Right hindlimb (tissue), 1 donor: ENCODE measurements at places on chromosomes 1 and 21.

GRCh38 chr21:37658121-37658816, 258.0 kb downstream of the KCNJ6 start:
- no peak for DNase-seq

GRCh38 chr1:65357291-65357960, 48.1 kb downstream of the DNAJC6 start:
- DNase-seq: no peak

GRCh38 chr1:110506541-110506940, 12.4 kb downstream of the KCNA10 start:
- DNase-seq: no peak

GRCh38 chr1:183908079-183908478, 103.2 kb downstream of the RGL1 start:
- no peak for DNase-seq

DNA sequence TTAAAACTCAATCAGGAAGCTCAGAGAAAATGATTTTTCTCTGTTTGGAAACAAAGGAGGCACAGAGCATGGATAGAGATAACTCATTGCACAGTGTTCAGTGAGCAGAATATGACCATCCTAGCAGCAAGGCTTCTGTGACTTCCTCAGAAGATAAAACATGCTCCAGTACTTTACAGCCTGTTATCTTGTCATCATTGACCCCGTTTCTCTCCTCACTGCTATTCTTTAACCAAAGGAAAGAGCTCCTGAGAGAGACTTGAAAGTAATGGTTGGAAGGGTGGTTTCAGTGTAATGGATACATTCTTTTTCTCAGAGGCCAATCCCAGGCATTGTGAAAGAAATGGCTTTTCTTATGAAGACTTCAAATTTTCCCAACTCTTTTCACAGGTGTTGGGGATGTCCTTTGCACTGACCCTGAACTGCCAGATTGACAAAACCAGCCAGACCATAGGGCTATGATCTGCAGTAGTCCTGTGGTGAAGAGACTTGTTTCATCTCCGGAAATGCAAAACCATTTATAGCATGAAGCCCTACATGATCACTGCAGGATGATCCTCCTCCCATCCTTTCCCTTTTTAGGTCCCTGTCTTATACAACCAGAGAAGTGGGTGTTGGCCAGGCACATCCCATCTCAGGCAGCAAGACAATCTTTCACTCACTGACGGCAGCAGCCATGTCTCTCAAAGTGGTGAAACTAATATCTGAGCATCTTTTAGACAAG, 25.9 kb downstream of the CD53 start:
- DNase-seq: no peak

- no peak for DNase-seq
These were observed 17.2 kb downstream of the DRAXIN start for GRCh38 chr1:11708554-11709350.

DNA sequence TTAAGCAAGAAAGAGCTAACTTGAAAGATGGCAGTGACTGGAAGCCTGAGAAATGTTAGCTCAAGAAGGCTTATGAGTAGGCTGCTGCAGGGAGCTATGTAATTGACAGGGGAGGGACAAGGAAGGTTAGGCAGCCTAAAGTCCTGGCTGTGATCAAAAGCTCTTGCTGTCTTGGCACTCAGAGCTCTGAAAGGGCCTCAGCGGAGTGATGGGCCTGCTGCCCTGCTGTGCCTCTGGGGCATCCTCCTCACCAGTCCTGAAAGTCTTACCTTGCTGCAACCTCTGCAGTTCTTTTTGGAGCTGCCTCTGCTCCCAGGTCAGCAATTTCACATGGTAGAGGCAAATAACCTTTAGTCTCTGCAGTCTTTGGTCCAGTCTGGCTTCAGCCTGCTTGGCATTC, 1.8 kb downstream of the CCDC190 start:
- no peak for DNase-seq

DNA sequence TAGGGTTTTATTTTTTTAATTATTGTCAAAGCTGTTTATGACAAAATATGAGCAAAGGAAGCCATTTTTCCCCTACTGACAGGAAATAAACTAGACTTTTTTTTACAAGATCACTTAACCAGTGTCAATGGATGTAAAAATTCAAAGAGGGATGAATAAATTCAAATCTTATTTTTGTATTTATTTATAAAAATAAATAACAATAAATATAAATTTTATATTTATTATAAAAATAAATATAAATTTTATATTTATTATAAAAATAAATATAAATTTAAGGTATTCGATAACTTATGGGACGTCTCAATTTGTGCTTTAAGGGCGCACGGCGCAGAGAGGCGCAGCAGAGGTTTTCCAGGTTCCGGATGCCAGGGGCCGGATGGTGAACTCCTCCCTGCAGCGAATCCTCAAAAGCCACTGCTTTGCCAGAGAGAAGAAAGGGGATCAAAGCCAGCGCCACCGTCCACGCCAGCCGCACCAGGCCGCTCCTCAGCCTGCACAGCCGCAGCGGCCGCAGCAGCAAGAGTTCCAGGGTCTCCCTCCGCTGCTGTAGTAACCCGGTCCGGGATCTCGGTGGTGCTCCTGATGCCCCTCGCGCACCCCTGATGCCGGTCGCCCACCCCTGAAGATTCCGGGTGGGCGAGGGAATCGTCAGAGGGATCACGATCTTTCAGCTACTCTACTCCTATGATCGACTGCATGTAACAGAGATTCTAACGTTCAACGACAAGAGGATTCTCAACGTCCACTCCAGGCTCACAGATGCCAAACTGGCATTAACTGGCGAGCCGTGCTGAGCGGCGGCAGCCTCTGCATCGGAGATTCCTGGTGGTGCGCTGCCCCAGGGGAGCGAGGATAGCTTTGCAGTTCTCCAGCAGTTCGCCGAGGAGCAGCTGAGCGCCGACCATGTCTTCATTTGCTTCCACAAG, 28.5 kb upstream of the RLF start:
- peak; percentile 37 for DNase-seq

DNA sequence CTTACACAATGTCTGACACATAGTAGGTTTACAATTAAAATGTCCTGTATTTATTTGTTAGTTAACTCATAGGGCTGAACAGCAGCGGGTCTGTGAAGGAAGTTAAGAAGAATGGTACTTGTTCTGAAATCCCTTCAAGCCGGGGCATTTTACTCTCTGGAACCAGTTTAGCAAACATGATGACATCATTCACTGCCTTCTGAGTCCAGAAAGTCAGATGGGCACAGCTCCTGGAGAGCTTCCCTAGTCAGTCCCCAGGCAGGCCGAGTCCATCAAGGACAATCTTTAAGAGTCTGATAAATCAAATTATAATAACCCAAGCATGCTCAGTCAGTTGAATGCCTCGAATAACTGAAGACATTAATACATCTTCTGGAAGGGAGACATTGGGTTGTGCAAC, 125.4 kb upstream of the DAB1 start:
- no peak for DNase-seq

DNA sequence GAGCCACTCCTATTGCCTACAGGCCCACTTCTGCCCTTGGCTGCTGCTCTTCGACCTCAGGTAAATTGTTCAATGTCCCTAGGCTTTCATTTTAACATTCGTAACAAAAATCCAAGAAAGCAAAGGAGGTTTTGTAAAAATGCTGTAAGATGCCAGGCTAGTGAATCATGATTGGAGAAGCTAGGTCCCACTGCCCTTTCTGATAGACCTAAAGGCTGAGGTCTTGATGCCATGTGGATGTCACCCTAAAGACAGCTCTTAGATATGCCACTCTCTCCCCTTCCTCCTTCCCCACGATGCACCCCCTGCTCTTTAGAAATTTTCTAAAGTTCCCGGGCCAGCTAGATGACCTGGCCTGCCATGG, 9.9 kb upstream of the TMEM39B start:
- no peak for DNase-seq

DNA sequence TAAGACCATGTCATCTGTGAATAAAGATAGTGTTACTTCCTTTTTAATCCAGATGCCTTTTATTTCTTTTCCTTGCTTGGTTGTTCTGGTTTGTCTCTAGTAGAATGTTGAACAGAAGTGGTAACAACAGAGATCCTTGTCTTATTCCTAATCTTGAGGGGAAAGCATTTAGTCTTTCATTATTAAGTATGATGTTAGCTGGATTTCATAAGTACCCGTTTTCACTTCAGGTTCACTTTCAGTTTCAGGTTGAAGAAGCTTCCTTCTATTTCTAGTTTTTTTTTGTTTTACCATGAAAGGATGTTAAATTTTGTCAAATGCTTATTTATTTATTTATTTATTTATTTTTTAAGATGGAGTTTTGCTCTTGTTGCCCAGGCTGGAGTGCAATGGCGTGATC, 22.3 kb upstream of the AGPAT3 start:
- no peak for DNase-seq

DNA sequence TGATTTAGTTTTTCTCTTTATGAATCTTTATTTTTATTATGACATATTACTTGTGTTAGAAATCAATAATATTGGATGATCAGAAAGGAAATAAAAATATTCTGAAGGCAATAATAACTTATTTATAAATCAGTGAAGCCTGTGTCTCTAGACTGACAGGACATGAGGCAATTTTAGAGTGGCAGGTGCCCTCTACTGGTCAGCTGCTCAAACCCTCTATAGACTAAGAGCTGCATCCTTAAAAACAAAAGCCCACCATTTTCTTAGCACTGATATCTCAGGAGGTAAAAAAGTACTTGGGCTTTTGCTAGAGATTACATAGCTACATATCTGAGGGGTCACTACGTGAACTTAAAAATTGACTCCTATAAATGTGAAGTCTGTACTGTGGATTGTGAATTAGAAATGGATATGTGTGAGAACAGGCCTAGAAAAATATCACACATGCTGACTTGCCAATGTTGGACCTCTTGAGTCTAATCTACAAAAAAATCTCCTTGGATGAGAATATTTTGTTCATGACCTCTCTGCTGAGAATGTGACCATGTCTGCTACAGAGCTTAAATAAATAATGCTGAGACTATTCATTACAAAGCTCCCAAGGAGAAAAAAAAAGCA, 597.9 kb upstream of the ADAMTS5 start:
- DNase-seq: peak; percentile 61

GRCh38 chr1:3283849-3284248, 170.6 kb upstream of the ARHGEF16 start:
- DNase-seq: peak; percentile 56

GRCh38 chr1:38616846-38617245, 242.7 kb downstream of the RRAGC start:
- DNase-seq: no peak

DNA sequence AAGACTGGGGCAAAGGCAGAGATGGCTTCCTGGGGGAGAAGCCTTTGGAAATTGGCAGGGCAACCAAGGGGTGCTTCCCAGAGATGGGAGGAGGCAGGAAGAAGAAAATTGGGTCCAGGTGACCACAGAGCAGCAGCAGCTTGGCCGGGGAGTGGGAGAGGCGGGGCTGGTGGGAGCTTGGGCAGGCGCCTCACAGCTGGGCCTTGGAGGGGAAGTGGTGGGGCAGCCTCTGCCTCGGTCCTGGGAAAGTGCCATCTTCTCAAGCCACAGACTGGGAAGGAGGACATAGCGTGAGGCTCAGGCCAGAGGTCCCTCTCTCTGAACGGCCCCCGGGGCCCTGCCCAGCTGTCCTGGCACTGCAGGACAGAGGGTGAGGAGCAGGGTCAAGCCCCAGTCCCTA, 24.0 kb upstream of the WASF2 start:
- peak; percentile 75 for DNase-seq

GRCh38 chr1:246907472-246907871, 24.3 kb downstream of the AHCTF1 start:
- DNase-seq: peak; percentile 33

DNA sequence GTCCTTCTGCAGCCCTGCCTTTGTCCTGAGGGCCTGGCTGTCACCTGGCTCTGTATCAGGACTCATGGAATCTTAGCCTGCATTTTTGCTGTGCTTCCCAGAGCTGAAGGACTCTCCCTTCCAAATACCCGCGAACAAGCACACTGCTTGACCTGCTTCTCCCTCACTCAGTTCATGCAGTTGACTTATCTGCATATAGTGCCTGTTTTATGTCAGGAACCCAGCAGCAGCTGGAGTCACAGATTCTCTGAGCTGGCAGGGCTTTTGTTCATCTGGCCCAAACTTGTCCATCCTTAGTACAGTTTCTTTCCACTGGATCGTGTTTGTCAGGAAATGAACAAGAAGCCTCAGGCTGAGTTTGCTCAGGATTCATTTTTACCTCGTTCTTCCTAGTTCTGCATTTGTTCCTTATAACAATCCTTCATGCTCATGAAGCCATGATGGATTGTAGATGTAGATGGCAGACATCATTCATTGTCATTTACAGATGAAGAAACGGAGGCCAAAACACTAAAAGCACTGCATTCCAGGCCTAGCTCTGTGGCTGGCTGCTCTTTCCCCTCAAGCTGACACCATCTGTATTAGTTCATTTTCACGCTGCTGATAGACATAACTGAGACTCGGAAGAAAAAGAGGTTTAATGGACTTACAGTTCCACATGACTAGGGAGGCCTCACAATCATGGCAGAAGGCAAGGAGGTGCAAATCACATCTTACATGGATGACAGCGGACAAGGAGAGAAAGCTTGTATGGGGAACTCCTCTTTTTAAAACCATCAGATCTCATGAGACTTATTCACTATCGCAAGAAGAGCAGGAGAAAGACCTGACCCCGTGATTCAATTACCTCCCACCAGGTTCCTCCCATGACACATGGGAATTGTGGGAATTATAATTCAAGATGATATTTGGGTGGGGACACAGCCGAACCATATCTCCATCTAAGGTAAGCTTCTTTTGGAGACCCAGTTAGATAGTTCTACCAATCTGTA, 150.9 kb downstream of the HIVEP3 start:
- no peak for DNase-seq

DNA sequence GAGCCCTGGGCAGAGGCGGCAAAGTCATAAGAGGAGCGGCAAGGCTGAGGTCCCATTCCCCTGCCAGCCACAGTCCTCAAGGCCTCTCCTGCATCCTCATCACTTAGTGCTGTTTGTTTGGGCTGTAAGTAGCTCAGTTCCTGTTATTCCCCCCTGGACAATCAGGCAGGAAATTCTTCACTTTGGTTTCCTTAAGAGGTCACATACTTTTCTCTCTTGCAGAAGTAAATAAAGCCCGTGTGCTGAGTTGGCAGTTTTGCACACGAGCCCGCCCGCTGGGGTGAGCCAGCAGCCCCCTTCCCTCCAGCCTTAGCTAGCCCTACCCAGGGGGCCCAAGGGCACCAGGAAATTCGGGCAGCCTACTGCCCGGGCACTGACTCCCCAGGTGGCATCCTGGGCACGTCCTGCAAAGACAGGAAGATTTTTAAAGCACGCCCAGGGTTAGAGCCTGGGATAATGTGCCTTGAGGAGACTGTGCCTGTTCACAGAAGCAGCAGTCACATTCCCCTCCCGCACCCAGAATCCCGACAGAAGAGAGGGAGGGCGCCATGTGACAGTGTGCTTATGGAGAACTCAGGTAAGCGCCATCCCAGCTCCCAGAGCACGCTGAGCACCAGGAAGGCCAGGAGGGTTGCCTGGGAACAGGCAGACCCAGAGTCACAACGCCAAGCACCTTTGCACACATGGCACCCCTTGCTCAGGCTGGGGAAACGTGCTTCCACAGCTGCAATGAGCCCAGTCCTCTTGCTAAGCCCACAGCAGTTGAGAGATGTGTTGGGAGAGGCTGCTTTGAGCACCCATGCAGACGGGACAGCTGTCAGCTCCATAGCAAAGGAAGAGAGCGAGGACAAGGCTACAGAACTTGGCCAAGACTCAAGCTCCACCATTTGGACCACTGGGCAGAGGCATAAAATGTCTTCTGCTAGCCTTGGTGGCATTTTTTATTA, 144.5 kb upstream of the TMEM51 start:
- no peak for DNase-seq
